ENCODE measurements at places on chromosomes 11 and 22.
A peak's percentile ranks its signal among the peaks of the same experiment; 100 is the strongest.

DNA sequence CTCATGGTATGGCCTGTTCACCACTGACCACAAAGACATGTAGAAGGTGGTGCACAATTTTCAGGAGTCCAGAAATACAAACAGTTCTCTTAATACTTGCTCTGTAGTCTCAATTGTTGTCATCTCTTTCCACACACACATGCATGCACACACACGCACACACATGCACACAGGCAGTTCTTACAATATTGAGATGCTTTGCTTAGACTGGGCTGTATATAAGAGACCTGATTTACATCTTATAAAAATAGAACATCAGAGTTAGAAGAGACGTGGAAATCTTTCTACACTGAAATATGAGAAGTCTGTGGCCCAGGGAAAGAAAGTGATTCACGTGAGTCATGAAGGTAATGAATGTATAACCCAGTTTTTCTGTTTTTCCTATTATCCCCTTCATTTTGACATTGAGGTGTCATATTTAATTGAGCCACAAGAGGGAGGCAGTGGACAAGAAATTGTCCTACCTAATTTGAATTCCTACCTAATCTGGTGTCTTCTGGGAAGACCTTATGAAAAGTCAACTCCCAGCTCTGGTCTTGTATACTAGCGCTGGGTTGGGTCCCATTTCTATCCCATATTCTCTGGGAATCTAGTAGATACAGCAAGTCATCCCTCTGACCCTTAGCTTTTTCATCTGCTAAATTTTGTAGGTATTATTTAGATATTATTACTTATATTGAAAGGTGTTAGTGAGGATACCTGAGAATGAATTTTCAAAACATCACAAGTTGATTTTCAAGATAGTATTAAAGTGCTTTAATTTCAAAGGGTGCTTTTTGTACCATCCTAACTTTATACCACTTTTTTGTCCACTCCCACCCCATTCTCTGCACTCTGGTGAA is 14.9 kb upstream of the MS4A4A start:
- DNase-seq: peak; percentile 22

GRCh38 chr11:72985645-72986044 is 156.5 kb downstream of the FCHSD2 start:
- DNase-seq: no peak

- no peak for DNase-seq
These were observed 55.2 kb upstream of the UBASH3B start for GRCh38 chr11:122600290-122600689.

DNA sequence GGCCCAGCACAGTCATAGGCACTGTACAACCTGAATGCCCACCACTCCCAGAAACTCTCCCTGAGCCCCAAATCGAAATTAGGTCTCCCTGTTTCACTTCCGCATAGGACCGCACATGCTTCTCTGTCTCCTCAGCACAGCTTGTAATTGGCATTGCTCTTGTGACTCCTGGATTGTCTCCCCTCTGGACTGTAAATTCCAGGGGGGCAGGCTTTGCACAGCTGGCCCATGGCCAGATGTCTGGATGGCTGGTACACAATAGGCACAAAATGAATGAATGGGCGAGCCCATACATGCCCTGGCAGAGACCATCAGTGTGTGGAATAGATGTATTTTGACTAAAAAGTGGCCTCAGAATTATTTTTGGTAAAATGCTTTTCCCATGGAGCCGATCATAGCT is 63.3 kb upstream of the PHF21B start:
- no peak for DNase-seq

- DNase-seq: no peak
These were observed 81.5 kb downstream of the PDE3B start for GRCh38 chr11:14725150-14725549.

DNA sequence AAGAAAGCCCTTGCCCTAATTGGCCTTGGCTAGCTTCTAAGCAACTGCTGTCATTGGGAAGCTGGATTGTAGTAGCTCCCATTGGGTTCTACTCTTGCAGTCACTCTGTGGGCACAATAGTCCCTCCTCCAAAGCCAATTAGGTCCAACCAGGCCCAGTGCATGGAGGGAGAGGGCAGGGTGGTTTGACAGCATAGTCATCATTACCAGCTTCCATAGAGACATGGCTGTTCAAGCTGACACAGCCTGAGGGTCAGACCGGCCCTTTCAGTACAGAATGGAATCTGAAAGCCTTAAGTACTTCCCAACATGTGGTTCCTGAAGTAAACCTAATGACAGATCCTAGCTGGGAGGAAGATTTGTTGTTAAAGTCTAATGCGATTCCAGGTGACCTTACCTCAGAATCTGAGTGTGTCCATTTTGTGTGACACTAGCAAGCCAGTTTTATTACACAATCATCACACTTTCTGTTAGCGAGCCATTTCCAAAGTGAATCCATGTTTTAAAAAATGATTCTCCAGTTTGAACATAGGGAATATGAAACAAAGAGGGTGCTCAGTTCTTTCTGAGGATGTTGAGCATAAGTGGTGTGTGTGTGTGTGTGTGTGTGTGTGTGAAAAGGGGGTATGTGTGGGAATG is 6.9 kb downstream of the PLET1 start:
- DNase-seq: no peak

GRCh38 chr11:119178166-119178680 is 7.1 kb upstream of the NHERF4 start:
- no peak for DNase-seq

- DNase-seq: no peak
These were observed 959 bp downstream of the CCND1 start for GRCh38 chr11:69641681-69642548.

GRCh38 chr11:85114786-85115185 is 512.4 kb downstream of the DLG2 start:
- DNase-seq: no peak

DNA sequence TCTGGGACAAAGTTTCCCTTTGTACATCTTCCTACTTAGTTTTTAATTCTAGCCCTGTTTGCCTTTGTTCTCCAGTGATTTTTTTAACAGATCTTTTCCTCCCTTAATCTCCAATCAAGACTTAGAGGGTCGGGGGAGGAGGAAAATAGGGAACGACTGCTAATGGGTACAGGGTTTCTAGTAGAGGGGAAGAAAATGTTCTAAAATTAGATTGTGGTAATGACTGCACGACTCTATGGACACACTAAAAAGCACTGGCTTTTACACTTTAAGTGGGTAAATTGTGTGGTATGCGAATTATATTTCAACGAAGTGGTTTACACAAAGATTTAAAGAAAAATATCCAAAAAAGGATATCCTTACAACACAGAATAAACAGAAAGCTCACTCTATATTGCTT is 110.0 kb upstream of the SPON1 start:
- no peak for DNase-seq

- DNase-seq: no peak
These were observed 269.3 kb upstream of the PITPNB start for GRCh38 chr22:28188178-28188879.

GRCh38 chr11:72119198-72119597 is 6.7 kb upstream of the ANAPC15 start:
- DNase-seq: no peak

- DNase-seq: no peak
These were observed 31.4 kb downstream of the PPM1F start for GRCh38 chr22:21921184-21921721.

- no peak for DNase-seq
These were observed 13.7 kb upstream of the SCGB2A2 start for GRCh38 chr11:62256281-62256680.

- no peak for DNase-seq
These were observed 34.4 kb upstream of the ZBED5 start for GRCh38 chr11:10892250-10892649.

GRCh38 chr22:33577862-33578411 is 342.3 kb downstream of the LARGE1 start:
- no peak for DNase-seq

DNA sequence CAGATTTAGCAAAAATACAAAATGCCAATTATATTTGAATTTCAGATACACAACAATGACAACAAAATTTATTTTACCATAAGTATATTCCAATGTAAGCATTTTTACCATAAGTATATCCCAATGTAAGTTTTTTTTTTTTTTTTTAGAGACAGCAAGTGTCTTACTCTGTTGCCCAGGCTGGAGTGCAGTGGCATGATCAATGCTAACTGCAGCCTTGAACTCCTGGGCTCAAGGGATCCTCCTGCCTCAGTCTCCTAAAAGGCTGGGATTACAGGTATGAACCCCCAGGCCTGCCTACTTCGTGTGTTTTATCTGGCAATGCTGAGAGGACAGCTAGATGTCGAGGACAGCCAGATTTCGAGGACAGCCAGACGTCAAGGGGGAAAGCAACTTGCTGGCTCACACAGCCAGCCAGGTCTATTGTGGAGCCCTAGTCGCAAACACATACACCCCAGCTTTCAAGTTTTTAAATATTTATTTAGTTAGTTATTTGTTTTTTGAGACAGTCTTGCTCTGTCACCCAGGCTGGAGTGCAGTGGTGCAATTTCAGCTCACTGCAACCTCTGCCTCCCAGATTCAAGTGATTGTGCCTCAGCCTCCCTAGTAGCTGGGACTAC is 1.1 kb upstream of the SERPING1 start:
- DNase-seq: no peak

- DNase-seq: no peak
These were observed 445 bp upstream of the VWCE start for GRCh38 chr11:61295596-61295926.

DNA sequence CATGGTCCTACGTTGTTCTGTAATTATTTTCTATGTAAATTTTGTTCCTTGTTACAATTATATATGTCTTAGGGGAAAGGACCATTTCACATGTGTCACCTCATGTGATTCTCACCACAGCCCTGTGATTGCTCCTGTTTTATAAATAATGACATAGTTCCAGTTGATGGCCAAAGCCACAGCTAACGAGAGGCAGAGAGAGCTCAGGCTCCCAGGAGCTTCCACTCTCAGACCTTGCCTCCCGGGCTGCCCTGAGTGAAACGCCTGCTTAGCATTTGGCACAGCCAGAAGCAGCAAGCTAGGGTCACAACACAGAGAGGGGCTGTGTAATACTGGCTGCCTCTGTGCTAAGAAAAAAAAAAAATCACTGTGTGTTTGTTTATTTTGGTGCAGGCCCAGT is 5.9 kb downstream of the TMEM121B start:
- DNase-seq: no peak

- DNase-seq: no peak
These were observed 46.5 kb downstream of the FBLN1 start for GRCh38 chr22:45548991-45549761.

DNA sequence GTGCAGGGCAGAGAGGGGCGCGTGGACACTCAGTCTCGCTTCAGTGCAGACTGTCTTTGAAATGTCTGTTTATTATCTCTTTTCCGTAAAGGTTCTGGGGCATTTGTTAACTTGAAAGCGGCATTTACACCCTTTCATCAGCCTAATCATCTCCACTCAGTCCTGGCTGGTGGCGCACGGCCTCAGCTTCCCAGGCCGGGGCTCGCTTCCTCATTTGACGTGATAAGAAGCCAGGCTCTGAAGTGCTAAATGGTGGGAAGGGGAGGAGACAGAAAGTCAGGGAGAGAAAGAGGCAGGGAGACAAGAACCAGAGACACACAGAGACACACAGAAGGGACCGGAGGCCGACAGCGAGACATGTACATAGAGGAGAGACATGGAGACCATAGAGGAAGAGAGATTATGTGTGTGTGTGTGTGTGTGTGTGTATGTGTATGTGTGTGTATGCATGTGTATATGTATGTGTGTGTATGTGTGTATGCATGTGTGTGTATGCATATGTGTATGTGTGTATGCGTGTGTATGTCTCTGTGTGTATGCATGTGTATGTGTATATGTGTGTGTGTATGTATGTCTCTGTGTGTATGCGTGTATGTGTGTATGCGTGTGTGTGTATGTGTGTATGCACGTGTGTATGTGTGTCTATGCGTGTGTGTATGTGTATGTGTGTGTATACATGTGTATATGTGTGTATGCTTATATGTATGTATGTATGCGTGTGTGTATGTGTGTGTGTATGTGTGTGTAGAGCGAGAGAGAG is 101.5 kb downstream of the ST3GAL4 start:
- DNase-seq: no peak

GRCh38 chr11:1303126-1303821 is 6.2 kb downstream of the TOLLIP start:
- peak; percentile 54 for DNase-seq

DNA sequence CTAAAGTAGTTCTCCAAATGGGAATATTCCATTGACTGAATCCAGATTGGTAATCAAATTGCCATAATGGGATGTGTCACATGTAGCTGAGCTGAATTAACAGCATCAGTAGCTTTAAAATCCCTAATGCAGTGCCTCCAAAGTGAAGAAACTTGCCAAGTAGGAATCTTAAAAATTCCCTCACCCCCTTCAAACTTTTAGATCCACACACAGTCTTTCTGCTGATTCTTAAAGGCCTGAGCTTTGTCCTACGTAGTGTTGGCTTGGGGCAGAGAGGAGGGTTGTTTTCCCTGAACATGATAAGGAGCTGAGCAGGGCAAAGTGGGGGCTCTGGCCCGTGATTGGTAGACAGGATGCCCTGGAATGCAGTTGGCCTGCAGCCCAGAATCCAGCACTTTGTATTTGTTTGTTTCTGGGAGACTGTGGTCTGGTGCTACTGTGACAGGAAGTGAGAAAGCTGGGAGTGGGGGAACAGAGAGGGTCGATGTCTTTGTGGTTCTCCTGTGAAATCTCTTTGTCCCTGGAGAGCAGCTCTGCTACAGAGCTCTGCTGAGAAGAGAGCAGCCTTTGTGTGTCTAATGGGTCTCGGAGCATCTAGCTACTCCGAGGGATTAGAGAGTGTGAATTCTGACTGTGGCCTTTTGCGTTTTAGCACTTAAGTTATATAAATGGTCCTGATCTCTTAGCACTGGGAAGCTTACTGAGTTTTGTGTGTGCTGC is 16.9 kb downstream of the CTNND1 start:
- peak; percentile 53 for DNase-seq

DNA sequence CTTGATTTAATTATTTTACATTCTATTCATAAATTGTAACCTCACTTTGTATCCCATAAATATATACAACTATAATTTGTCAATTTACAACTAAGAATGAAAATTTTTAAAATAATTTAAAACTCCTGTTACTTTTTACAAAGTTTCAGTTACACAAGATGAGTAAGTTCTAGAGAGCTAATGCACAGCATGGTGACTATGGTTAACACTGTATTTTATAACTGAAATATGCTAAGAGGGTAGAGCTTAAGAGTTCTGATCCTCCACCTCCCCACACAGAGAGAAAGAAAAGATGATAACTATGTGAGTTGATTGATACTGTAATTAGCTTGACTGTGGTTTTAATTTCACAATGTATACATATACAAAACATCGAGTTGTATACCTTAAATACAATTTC is 412.5 kb upstream of the DDI1 start:
- no peak for DNase-seq

Data from frontal cortex (tissue), 4 donors.